D721Med (cell line): ENCODE measurements at places on chromosomes 13 and 19.

GRCh38 chr13:93714171-93714570, 487.6 kb downstream of the GPC6 start:
- no peak for DNase-seq

GRCh38 chr19:7515645-7516151, at the start of gene ZNF358:
Gene ZNF358, plus strand, starts transcription at chr19:7516103. Its CDS starts 3,140 bp downstream, at chr19:7519243.
- peak; percentile 85 for DNase-seq

GRCh38 chr13:37479916-37480315, 118.7 kb downstream of the POSTN start:
- no peak for DNase-seq

DNA sequence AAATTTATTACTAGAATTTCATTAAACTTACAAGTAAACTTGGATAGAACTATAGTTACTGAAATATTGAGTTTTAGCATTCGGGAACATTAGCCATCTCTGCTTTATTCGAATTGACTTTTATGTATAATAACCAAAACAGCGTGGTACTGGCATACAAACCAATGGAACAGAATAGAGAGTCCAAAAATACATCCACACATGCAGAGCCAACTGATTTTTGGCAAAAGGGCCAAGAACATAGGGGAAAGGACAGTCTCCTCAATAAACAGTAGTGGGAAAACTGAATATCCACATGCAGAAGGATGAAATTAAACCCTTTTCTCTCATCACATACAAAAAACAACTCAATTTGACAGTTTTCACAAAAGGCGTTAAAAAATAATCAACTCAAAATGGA, 84.3 kb downstream of the EPSTI1 start:
- DNase-seq = no peak

GRCh38 chr19:35991731-35992450, 3.1 kb upstream of the SDHAF1 start:
- no peak for DNase-seq
